Upper lobe of left lung (tissue), 6 donors: ENCODE measurements at places on chromosomes 4 and X. TPM values are rescaled to one million over a fixed set of nuclear protein-coding genes. Genes with fewer than 3 reads are reported as not detected.

Gene FRMPD3
- total RNA-seq, result 0.79 TPM

Gene HMGB3
- total RNA-seq, result 18.9 TPM

Gene DGKK
- total RNA-seq, result 0.09 TPM

Gene VCX3A
- total RNA-seq, result not detected

Gene TXK
- 4.7 TPM for total RNA-seq

Gene CLDN34
- 0.27 TPM for total RNA-seq

Gene SMIM14
- total RNA-seq, result 80.5 TPM

Gene CA5B
- total RNA-seq, result 24.2 TPM

Gene GAGE12F
- not detected for total RNA-seq

Gene PPP1R2C
- not detected for total RNA-seq

- DNase-seq, result no peak
Measured at GRCh38 chr4:51884606-51885005, 41.7 kb downstream of the DCUN1D4 start.

DNA sequence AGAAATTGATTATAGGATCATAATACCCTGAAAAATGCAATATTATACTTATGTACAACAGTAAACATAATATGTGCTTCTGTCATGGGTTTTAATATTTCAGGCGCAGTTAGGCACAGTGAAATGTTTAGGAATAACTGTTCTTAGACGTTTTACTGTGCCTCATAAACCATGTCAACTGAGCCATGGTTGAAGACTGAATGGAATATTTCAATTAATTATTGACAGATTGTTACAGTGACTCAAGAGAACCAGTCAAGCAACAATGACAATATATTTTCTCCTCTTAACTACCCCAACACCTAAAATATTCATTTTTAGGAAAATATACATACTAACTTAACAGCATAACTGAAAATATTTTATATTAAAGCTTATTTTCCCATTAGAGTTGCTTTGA lies 852.7 kb upstream of the FRG1 start:
- no peak for DNase-seq

DNA sequence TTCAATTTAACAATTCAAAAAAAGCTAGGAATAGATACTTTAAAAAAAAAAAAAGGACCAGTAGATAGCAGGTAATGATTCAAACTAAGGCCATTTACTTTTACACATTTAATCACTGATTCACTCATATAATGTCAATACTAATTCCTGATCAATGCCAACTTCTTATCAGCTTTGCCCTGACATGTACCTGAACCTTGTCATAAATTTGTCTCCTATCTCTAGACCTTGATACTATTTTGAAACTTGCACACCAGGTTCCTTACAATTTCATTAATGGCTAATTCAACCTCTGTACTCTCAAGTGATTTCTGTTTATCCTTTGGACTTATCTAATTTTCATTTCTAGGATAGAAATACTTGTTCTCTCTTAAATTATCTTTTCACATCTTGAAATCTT lies 55.4 kb downstream of the UGT2B4 start:
- DNase-seq, result no peak

- DNase-seq, result no peak
Measured at GRCh38 chrX:16511796-16512776, 137.9 kb upstream of the S100G start.

DNA sequence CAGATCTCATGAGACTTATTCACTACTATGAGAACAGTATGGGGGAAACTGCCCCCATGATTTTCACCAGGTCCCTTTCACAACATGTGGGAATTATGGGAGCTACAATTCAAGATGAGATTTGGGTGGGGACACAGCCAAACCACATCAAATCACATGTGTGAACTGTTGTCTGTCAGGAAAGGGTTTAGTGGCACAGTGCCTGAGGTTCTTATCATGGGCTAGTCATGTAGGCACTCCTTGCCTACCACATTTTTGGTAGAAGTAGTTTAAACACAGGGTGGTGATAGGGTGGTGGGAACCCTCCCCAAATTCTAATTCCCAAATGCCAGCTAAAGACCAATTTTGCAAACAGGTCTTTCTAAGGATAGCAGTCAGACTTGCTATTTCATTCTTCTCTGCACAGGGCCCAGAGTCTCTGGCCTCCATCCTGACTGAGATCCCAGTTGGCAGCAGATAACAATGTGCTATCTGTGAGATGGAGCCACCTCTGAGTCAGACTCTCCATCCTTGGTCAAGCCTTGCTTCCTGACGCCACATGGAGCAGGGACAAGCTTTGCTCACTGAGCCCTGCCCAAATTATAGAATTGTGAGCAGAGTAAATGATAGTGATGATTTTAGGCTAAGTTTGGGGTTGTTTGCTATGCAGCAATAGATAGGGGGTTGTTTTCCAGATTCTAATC lies 33.5 kb upstream of the SETD7 start:
- DNase-seq, result no peak

- no peak for DNase-seq
Measured at GRCh38 chr4:155818639-155819038, 47.4 kb downstream of the ASIC5 start.

GRCh38 chrX:49167740-49168108 lies 4.0 kb upstream of the PLP2 start:
- DNase-seq, result no peak

GRCh38 chr4:123352240-123352945 lies 44.2 kb upstream of the SPRY1 start:
- no peak for DNase-seq

DNA sequence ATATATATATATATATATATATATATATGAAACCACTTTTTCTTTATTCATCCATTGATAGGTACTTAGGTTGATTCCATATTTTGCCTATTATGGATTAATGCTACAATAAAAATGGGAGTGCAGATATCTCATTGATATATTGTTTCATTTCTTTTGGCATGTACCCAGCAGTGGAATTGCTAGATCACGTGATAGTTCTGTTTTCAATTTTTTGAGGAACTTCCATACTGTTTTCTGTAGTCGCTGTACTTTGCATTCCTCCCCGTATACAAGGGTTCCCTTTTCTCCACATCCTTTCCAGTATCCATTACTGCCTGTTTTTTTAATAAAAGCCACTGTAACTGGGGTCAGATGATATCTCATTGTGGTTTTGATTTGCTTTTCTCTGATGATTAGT lies 124.6 kb downstream of the GABRB1 start:
- DNase-seq, result no peak

DNA sequence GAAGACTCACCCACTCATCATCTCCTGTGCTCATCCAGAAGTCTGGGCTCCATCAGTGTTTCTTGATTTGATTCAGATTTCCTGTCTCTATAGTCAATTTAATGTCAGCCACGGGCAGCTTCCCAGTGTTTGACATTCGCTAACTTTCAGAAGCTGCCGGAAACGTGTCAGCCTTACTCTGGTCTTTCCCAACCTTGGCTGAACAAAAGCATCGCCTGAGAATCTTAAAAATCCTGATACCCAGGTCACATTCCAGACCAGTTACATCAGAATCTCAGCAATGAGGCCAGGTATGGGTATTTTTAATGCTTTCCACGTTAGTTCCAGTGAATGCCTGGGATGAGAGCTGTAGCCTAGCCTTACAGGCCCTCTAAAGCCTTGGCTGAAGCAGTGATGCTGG lies 233.8 kb downstream of the FRMPD4 start:
- DNase-seq, result no peak

DNA sequence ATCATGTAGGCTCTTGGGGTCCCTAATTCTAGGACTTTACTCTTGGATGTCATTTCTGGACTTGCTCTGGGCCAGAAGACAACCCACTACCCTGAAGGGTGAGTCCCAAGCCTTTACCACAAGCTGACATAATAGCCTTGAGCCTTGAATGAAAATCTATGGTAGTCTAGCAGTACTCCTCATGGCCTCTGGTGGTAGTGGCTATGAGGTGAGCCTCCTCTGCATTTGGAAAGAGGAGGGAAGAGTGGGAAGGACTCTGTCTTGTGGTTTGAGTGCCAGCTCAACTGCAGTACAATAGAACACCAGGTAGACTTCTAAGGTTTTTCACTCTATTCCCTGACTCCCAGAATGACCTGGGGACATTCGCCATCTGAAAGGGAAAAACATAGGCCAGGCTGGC lies 96.5 kb downstream of the DCAF12L1 start:
- DNase-seq, result no peak

DNA sequence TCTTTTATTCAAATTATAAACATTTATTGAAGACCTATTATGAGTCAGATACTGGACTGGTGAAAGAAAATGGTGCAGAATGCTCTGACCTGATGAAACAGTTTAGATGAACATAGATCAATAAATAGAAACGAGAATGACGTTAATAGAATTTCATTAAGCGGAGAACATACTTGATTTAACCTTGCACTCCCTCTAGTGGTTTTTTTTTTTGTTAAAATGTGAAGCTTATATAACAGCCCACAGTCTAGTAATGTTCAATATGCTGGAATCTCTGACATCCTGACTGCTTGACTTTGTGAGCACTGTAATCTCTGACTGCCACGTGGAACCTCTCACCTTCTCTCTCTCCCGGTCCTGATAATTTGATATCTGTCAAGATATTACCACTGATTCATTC lies 32.3 kb downstream of the HDAC8 start:
- no peak for DNase-seq

GRCh38 chrX:17047224-17047623 lies 100.8 kb downstream of the REPS2 start:
- DNase-seq, result no peak

DNA sequence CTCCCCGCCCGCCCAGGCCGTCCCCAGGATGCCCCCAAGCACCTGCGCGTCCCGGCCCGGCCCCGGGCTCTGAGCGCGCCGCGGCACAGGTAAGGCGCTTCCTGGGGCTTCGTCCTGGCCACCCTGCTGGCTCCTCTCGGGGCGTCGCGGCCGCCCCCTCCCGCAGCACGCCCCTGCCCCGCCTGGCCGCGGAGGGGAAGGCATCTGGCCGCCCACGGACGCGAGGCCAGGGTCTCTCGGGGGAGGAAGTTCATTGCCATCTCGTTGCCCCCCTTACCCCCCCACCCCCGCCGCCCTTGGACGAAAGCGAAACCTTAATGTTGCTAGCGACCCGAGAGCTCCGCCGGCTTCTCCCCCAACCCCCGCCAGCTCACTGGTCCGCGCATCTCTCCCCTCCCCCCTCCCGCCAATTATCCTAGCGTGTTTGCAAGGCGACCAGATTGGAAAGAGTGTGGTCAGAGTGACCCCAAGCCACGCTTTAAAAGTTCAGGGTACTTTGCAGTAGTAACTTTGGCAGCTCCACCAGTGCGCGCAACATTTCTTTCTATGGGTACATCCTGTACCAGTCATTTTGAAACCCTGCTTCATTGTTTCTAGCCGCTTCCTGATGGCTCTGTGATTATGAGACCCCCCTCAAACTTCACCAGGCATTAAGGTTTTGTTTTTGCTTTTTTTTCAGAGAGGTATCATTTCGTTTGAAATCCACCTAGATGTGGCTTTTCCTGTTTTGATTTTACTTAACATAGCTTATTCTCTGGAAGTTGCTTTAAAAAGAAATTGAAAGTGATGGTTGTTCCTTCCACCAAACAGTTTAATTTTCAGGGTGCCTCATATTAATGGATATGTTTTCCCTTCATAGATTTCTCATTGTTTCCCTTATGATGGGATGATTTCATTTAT lies 626 bp downstream of the TBC1D1 start:
- DNase-seq, result no peak

DNA sequence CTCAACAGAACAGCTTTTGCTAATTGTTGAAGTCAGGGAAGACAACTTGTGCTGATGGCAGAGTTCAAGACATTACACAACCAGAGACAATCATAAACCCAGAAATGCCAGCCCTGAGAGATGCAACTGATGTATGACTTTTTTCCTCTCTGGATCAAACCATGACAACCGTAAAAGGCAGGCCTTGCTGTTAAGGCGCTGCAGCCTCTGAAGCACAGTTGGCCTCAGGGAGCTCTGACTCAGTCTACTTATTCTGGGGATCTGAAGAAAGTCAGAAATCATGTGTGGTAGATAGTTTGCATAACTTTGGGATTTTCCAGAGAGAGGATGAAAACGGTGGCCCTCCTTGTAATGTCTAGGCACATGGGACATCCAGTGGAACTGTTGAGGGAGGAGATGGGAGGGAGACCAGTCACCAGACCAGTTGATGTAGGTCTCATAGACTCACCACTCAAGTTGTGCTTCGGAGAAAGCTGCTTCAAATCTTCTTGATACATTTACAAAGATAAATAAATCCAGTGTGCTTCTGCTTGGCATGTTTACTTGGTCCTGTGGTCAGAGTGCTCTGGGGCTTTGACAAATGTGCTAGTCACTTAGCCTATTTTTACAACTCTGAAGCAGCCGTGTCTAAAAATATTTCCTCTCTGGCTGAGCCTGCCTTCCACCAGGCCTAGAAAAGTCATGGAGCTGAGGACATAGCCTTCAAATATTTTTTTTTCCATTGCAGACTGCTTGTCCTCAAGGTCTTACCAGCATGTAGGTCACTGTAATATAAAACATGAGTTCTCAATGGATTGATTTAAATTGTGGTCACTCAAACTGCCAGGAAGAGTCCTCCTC lies 7.5 kb downstream of the HADH start:
- DNase-seq, result no peak

- DNase-seq, result no peak
Measured at GRCh38 chr4:139564502-139564901, 8.5 kb upstream of the SETD7 start.

GRCh38 chrX:15356444-15356843 lies 21.1 kb upstream of the PIGA start:
- no peak for DNase-seq

DNA sequence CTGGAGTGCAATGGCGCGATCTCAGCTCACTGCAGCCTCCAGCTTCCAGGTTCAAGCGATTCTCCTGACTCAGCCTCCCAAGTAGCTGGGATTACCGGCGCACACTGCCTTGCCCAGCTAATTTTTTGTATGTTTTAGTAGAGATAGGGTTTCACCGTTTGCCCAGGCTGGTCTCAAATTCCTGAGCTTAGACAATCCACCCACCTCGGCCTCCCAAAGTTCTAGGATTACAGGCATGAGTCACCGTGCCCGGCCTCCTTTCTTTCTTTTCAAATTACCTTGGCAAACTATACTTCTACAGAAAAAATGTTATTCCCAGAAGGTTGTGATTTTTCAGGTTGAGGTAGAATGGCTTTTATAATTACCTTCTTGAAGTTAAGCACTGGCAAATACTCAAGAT lies 321.9 kb upstream of the PRPS2 start:
- no peak for DNase-seq

DNA sequence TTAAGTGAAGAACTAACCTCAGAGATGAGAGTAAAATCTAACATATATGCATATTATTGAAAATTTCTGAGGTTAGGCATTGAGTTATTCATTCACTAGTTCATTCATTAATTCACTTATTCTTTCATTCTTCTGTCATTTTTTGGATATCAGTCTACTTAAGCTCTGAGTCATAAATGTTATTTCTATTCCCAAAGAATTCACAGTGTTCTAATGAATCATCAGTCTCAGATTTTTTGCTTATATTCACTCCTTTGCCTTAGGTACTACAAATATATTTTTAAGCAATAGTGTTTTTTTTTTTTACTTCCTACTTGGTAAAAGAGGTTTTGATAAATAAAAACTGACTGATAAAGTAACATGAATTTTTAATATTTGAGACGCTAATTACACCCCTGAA lies 95.2 kb upstream of the DKK2 start:
- no peak for DNase-seq
